ENCODE measurements at places on chromosomes 6 and 20.

DNA sequence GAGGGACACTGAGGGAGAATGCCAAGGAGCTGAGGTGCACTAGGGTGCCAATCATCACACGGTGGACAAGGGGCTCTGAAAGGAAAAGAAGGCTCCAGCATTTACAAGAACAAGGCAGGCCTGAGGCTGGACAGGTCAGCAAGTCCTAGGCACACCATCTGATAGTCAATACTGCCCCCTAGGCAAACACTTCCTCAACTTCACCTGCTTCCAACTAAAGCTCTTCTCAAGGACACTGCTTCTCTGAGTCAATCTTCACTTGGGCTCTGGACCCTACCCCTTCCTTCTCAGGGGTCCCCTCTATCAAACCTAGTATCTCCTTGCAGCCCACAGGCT lies 37.7 kb upstream of the SLC4A11 start:
- no peak for DNase-seq

DNA sequence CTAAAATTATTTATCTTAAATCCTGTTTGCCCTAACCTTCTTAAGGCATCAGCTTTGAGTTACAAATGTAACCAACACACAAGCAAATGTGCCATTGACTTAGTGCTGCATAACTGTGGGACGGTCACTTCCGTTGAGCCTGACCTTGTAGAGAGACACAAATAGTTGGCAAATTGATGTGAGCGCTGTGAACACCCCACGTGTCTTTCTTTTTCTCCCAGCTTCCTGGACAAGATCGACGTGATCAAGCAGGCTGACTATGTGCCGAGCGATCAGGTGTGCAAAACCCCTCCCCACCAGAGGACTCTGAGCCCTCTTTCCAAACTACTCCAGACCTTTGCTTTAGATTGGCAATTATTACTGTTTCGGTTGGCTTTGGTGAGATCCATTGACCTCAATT lies 56.4 kb downstream of the GNAS start:
- no peak for DNase-seq

DNA sequence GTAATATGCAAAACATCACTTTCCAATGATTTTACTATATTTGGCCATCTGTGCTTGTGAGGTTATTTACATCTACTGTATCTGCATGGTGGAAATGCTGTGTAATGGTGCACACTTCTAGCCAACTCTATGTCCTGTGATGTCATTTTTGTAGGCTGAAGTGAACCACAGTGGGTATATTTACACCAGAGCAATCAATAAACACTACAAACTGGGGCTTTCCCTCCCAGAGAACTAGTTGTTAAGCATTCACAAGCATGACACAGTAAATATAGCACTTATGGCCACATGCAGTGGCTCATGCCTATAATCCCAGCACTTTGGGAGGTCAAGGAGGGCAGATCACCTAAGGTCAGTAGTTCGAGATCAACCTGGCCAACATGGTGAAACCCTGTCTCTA lies 4.9 kb downstream of the SLC22A2 start:
- DNase-seq, result no peak

- no peak for DNase-seq
These were observed 4.4 kb downstream of the NCOA5 start for GRCh38 chr20:46085179-46085851.

DNA sequence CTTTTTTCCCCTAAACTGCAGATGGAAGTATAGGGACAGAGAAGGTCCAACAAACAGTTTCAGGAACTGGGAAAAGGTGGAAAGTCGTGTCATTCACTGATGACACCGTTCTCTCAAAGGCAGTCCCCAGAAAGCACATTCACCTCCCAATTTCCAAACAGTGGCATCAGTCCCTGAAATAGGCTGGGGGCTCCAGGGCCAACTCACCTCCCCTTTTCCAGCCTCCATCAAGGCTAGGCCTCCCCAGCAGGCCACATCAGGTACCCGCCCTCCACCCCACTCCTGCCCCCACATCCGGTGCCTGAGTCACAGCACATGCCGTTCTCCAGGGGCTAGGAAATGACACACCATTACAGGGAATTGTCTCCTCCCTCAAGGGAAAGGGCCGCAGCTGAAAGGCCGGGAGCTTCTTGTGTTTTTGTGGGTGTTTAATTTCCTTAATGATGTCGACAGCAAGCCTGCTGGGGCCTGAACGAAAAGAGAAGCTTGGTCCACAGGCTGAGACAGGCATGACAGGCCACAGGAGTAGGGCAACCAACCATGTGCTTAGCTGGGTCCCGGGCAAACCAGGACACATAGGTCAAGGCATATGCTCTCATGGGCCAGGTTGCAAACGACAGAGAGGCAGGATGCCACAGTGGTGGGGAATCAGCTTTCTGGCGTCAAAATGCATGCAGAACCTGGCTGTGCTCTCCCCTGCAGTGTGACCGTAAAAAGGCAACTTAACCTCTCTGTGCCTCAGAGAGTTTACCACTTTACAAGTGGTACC lies 39.2 kb downstream of the ZMYND8 start:
- peak; percentile 43 for DNase-seq

DNA sequence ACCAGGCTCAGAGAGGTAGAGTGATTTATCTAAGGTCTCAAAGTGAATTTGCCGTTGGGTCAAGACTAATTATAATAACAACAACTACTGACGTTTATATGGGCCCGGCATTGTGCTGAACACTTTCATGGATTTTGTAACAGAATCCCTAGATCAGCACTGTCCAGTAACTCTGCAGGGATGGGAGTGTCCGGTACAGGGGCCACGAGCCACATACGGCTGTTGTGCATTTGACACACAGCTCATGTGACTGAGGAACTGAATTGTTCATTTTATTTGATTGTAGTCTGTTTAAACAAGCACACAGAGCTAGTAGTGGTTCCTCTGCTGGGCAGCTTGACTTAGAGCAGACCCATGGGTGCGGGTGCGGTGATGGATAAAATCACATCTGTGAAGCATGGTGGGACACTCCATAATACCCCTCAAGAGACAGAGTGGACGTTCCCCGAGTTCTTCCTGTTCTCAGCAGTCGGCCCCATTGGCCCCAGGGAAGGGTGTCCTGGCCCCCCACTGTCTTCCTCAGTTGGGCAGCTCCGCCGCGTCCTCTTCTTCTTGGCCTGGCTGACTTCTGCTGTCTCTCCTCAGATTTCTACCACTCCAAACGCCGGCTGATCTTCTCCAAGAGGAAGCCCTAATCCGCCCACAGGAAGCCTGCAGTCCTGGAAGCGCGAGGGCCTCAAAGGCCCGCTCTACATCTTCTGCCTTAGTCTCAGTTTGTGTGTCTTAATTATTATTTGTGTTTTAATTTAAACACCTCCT lies 6.8 kb downstream of the CDKN1A start:
- no peak for DNase-seq

DNA sequence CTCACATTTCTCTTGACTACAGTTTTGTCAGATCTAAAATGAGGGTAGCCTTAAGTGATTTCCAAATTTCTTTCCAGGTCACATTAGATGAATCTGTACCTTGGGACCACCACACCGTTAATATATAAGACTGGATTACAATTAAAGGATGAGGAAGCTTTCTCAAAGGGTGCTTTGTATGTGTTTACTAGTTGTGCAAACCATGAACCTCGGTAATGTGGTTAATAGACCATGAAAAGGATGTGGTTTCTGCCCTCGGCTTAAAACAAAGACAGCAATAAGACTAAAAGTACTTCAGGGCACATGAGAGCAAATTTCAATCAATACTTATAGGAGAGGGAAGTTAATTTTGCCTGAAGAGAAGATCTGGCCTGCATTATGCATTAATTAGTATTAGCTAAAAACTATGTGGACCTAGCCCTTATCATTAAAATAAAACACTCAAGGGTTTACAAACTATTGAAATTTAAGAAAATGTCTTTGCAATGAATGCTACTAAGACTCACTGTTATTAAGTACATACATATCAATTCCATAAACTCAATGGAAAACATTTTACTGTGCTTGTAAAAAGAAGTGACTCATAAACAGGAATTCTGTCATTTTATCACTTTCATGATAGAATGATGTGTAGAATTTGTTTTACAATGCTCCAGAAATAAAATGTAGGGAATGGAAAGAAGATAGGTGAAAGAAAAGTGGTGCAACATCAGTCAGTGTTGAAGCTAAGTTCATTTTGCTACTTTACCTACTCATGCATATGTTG lies 936 bp upstream of the TMX4 start:
- DNase-seq, result no peak

DNA sequence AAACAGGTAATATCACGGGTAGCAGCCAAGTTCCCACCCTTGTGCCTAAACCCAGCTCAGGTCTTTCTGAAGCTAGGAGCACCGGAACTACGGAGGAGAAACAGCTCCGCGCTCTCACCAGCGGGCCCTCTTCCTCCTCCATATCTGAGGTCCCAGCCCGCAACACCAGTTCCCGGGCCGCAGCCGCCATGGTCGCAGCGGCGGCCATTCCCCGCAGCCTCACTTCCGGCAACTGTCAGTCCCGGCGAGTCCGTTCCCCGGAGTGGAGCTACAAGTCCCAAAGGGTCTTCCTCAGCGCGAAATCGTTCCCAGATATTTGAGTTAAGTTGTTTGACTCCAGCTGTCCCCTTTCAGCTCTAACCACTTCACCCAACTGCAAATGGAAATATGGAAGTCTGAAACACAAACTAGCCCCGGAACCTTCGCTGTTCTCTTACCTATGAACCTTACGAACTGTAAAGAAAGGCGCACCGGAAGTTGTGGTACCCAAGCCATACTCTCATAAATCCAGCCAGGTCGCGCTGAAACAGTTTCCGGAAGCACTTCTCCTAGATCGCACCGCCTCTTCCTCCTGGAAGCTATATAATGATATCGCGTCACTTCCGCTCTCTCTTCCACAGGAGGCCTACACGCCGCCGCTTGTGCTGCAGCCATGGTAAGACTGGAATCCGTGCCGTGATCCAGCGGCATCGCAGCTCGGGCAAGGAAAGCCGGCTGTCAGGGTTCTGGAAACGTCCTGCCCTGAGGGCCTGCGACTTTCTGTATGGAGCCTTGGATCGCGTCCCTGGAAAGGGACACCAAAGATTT lies at the start of the genes RPS18 and VPS52:
TSS of gene RPS18 (plus strand) at position 608 of the 807 bp plus-strand sequence. CDS start at position 653, 45 bp downstream.
TSS of gene VPS52 (minus strand) at position 409 of the 807 bp plus-strand sequence. CDS start at position 208, 201 bp downstream.
- peak; percentile 82 for DNase-seq

- DNase-seq, result no peak
These were observed 21.0 kb downstream of the PHACTR3 start for GRCh38 chr20:59625214-59625922.

- DNase-seq, result no peak
These were observed 3.9 kb downstream of the ATXN1 start for GRCh38 chr6:16757332-16757731.

DNA sequence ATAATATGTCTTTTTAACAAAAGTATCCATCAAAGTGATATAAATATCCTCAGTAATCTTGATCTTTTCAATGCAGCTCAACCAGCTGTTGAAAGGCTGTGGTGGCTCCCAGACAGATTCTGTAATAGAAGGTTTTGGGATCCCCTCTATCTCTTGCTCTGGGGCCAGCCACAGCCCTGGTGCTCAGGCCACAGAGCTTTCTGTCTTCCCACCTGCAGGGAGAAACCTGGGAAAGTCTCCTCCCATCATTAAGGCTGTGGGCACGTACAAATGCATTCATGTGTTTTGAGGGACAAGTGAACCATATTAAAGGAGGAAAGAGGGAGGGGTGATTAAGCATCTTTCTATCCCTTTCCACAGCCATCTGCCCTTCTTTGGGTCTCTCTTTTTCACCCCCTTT lies 183.1 kb downstream of the PRDM13 start:
- no peak for DNase-seq

- DNase-seq, result no peak
These were observed 28.7 kb upstream of the MAS1 start for GRCh38 chr6:159862103-159862502.

DNA sequence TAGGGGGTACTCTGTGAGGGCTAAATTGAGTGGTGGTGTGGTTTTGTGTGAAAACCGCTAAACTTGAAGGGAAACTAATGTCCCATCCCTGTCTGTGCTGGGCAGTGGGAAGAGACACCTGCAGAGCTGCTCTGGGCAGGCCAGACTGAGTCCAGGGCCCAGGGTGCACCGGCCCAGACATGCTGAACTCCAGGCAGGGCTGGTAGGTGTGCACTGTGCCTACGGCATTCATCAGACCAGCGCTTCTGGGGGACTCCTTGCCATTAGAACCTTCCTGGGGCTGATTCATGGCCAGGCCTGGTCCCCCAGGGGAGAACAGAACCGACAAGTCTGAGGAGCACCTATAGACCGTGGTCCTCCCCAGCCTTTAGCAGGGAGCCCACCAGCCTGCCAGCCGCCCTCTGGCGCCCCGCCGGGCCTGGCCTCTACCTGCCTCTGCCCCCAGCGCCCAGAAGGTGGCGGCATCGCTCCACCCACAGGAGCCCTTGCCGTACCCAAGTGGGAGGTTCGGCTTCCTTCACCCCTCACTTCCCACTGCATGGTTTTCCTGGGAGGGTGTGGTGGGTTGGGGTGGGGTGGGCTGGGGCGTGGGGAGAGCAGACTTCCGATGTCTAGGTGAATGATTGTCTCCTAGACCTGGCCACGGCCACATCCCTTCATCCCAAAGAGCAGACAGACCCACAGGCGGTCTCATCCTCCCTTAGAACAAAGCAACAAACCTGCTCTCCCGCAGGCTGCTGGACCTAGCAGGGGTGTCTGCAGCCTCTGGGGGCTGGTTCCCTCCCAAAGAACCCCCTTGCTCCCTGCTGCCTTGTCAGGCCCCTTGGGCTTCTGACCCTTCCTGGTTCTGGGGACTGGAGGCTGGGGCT lies 15.5 kb downstream of the CCDC167 start:
- DNase-seq, result peak; percentile 58

- no peak for DNase-seq
These were observed 14.7 kb upstream of the HMGN3 start for GRCh38 chr6:79249136-79249535.

DNA sequence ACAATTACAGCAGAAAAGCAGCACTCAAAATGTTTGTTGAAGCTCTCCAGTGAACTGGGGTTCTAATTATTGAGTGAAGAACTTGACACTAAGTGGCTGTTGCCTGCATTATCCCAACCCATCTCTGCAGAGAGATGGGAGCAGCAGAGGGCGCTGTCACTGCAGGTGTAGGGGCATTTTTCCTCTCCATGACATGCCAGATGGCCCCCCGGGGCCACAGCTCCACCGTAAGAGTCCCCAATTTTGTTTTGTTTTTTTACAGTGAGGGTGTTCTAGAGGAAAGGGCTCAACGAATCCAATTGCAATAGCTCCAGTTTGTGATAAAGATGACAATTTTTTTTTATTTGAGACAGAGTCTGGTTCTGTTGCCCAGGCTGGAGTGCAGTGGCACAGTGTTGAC lies 1.9 kb upstream of the FUCA2 start:
- peak; percentile 23 for DNase-seq

GRCh38 chr6:21616005-21616404 lies 22.5 kb downstream of the SOX4 start:
- DNase-seq, result no peak

DNA sequence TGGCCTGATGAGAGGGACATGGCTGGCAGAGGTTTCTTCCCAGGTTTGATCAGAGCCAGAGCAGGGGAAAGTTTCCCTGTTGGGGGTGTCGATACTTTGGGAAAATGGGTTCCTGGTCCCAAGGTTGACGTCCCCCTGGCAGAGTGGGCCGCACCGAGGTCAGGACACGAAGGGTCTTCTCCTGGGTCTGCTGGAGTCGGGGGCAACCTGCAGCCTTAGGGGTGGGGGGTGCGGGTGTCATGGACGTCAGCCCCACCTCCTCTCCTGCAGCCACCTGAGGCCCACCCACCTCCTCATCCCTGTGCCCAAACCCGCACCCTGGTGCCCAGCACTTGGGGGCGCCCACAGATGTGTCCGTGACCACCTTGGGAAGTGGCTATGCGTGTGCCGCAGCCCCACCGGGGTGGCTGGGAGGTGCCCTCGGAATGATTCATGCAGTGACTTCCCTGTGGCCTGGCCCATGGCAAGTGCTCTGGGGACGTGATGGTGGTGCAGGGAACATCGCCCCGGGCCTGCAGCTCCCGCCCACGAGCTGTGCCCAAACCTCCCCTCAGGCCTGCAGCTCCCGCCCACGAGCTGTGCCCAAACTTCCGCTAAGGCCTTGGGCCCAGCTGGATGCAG lies 64.9 kb downstream of the YTHDF1 start:
- no peak for DNase-seq

GRCh38 chr6:158774717-158775449 lies 44.3 kb downstream of the EZR start:
- DNase-seq, result no peak
